ENCODE measurements at places on chromosomes 4 and X.
A peak's percentile ranks its signal among the peaks of the same experiment; 100 is the strongest.

DNA sequence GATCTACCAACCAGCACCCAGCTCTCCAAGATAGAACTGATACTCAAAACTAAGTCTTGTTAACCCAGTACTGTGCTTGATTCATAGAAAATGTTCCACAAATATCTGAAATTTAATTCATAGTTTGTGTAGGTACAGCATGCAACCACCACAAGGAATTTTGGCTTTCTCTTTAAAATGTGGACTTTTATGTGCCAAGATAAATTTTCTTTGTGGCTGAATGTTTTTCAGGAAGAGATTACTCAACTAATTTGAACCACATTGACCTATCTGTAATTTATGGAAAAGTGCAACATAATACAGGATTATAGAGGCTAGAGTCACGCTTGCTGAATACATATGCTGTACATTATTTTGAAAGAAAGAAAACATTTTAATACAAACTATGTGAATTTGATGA lies 730.8 kb downstream of the IL1RAPL1 start:
- no peak for DNase-seq

DNA sequence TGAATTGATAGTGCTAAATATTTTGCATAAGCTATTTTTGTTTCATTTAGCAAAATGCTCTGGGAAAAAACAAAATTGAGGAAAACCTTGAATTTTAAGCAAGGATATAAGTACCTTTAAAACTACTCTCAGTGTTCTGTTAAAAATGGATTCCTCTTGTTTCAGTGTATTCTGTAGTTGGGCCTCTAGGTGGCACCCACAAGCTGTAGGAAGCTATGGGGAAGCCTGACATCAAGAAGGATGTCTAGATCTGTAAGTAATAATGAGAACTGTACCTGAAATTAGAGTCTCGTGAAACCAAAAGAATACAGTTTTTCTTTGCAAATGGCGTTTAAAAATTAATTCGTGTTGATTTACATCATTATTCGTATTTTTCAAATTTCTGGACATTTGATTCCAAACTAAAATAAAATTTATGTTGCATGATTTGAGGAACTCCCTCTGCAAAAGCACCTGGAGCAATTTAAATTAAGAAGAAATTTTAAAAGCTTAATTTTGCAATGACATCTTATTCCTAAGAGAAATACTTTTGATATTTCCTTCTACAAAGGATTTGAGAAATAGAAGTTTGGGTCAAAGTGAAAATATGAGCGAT lies 51.2 kb downstream of the TMPRSS11E start:
- peak; percentile 73 for DNase-seq

GRCh38 chr4:63049278-63049677 lies 1360.0 kb downstream of the TECRL start:
- no peak for DNase-seq

- DNase-seq: no peak
Measured at GRCh38 chr4:55518442-55518841, 28.3 kb downstream of the CLOCK start.

DNA sequence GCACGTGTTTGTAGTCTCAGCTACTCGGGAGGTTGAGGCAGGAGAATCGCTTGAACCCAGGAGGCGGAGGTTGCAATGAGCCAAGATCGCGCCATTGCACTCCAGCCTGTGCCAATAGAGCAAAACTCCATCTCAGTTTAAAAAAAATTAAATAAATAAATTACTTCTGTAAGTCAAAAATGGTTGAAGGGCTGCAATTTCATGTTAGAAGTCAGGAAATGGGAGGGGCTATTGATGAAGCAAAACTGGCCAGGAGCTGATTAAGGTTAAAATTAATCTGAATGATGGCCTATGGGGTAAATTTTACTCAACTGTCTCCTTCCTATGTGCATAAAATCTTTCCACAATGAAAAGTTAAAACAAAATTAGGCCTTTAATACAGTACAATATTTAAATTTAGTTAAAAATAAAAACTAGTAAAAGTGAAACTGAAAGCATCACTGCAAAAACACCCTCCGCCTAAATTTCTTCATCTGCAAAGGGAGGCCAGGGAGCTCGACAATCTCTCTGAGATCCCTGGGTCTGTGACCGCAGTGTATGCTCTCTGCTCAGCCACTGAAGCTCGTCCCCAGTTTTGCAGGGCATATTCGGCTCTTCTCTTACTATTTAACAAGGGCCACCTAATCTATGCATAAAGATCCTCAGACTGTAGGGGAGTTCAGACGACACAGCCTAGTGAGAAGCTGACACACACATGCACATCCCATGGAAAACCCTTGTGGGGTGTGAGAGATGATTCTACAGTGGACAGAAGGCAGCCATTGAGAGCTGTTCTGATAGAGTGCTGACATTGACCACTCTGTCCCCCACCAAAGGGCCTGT lies 57.2 kb downstream of the IRF2 start:
- peak; percentile 66 for DNase-seq

GRCh38 chrX:150540965-150541364 lies 27.5 kb upstream of the MTM1 start:
- DNase-seq: no peak

GRCh38 chr4:52979020-52979419 lies 116.9 kb downstream of the RASL11B start:
- no peak for DNase-seq

DNA sequence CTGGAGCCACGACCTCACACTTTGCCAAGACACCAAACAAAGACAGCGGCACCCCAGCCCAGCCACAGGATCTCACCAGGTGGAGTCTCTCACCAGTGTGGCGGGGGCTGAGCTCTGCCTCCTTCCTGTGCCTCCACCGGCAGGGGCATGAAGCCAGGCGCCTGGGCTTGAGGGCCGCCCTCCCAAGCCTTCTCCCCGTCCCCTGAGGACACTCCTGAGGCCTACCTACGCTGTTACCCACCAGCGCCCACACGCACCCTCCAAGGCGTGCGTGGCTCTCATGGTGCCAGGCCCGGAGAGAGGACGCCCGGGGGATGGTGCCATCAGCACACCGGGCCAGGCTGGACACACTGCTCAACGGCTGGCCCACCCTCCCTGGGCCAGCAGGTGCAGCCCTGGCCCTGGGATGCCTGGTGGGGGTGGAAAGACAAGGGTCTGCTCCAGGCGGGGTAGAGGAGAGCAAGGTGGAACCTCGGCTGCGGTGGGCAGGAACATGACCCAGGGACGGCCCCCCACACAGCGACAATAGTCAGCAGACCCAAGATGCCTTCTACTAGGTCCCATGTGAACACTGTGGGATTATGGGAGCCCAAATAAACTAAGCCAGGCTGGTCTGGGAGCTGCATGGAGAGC lies 22.1 kb downstream of the NELFA start:
- no peak for DNase-seq

- DNase-seq: peak; percentile 57
Measured at GRCh38 chrX:9339603-9340491, 125.0 kb upstream of the TBL1X start.

GRCh38 chr4:183403961-183404360 lies 40.5 kb upstream of the CDKN2AIP start:
- DNase-seq: no peak

GRCh38 chr4:139735381-139736273 lies 70.0 kb downstream of the MGST2 start:
- no peak for DNase-seq
